Dorsolateral prefrontal cortex (tissue), 122 donors: ENCODE measurements at places on chromosomes 11 and 22. TPM values are rescaled to one million over a fixed set of nuclear protein-coding genes. Genes with fewer than 3 reads are reported as not detected.
A peak's percentile ranks its signal among the peaks of the same experiment; 100 is the strongest.

DNA sequence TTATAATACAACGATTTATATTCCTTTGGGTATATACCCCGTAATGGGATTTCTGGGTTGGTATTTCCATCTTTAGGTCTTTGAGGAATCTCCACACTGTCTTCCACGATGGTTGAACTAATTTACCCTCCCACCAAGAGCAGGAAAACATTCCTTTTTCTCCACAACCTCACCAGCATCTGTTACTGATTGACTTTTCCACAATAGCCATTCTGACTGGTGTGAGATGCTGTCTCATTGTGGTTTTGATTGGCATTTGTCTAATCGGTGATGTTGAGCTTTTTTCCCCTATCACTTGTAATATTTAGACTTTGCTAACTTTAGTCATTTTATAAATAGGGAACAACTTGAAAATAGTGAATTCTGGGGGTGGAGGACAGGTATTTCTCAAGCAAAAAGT, 58.1 kb downstream of the PPFIA1 start:
- no peak for DNase-seq

DNA sequence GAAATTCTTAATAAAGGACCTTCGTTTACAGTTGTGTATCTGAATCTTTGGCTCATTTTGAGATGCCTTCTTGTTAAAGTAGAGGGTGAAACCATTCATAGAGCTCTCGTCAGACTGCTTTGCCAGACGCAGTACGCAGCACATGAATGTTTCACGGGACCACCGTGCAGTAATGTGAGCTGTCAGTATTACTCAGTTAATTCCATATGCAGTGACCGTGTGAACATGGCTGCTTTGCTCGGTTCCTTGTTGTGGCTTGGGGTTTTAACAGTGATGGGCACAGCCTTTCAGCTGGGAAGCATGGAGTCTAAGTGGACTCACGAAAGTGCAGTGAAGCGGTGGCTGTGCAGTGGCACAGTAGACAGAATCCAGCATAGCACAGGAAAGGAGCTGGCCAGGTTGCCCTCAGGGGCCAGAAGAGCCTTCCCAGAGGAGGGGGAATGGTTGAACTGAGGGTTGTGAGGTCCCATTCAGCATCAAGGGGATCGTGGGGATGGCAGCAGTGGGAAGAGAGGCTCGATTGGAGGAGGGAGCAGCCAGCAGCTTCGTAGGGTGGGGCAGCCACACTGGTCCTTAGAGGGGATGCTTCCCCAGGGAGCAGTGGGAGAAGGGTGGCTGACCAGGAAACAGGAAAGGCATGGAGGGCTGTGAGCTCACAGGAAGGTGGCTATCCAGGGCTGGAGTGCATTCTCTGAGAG, 31.4 kb downstream of the PPFIA1 start:
- DNase-seq, result no peak

- no peak for DNase-seq
These were observed 1.3 kb downstream of the HPS5 start for GRCh38 chr11:18320617-18321016.

DNA sequence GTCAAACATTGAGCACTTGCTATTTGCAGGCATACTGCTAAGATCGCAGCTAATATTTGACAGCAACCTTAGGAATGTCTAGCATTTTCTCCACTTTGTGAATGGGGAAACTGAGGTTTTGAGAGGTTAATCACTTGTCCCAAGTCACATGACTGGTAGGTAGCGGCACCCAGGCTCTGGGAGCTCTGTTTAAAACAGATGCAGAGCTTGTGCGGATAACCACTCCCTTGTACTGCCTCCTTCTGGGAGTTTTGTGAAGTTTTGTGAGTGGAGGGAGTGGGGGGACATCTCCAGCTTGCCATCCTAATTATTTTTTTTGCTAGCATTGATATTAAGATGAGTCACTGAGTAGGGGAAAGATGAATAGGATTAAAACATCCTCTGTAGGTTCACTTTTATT, 134.7 kb downstream of the GRIK4 start:
- DNase-seq, result no peak

DNA sequence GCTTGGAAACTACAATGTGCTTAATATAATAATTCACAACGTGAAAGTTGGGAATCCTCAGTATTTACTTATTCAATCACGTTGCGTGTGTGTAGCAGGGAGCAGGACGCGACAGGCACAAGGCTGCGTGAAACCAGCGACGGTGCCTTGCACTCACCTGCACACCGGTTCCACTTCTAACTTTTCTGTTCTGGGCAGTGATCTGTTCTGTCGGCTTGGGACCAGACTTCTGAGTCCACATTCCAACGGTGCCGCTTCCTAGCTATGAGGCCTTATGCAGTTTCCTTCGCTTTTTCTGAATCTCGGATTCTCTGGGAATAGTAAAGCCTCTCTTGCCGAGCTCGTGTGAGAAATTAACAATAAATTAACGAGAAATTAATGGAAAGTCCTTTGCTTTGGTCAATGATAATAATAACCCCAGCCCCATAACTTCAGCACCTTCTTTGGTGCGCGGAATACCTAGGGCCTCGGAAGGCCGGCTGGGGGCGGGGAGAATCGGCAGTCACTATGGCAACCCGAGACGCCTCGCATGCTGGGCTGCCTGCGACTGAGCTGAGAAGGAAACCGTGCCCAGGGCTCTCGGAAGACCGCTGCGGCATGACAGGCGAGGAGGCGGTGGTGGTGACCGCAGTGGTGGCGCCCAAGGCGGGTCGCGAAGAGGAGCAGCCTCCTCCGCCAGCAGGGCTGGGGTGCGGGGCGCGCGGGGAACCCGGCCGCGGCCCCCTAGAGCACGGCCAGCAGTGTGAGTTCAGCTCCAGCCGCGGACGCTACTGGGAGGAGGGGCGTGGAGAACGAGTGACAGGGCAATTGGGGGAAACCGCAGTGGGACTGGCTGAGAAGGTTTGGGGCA, at the start of gene C11orf97:
Gene C11orf97 (plus strand): TSS at position 530 of the 850 bp plus-strand sequence. CDS start 68 bp downstream, at position 598.
- peak; percentile 68 for DNase-seq

The SCGB1C1 gene
- not detected for total RNA-seq

GRCh38 chr22:43526117-43526655, 114.4 kb downstream of the MPPED1 start:
- no peak for DNase-seq

- DNase-seq, result no peak
These were observed 392.0 kb upstream of the KIRREL3 start for GRCh38 chr11:127392575-127392974.

The CXCR5 gene
- not detected for total RNA-seq

DNA sequence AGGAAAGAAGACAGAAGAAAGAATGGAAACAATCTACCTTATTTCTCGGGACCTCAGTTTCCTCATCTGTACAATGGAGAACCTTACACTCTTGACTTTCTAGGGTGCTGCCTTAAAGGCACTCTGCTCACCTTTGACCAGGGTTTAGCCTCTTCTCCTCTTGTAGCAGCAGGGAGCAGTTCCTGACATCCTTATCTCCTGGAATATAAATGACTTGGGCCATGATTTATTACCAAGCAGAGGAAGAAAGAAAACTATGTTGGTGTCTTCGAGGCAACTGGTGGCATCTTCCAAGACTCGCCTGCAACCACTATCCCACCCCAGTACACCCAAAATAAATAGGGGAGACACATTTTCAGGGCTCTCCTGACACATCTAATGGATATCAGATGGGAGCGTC, 314.2 kb downstream of the BUD13 start:
- no peak for DNase-seq
